Activated naive CD8-positive, alpha-beta T cell treated with anti-CD3 and anti-CD28 coated beads for 36 hours (primary cell): ENCODE measurements at places on chromosomes 5 and 9. TPM values are rescaled to one million over a fixed set of nuclear protein-coding genes. Genes with fewer than 3 reads are reported as not detected.

DNA sequence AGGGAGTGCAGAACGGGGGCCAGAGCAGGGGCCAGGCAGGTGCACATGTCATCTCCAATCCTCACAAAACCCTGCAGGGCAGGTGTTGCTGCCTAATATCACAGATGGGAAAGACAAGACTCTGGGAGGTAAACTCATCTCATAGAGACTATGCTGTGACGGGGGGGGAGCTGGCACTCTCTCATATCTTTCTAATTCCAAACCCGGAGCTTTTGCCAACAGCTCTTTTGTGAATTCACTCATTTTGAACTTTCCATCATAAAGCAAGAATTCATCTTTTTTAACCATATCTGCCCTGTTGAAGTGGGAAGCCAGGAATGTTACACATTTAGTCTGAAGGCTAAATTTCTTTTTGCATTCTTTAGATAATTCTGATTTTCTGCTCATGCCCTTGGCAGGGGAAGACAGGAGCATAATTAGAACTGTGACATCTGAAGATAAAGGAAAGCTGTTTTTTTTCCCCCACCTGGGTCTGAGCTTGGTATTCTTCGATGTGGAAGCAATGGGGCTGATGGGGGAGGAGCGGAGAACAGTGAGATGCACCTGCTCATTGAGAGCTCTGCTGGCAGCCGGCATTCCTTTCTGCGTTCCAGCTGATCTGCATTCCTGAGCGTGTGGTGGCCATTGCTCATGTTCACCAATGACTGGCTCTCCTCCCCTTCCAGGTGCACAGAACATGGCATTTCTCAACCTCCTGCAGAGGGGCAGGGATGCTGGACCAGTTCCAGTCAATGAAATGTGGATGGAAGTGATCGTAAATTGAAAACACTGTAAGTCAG, 159.2 kb downstream of the NSG2 start:
- no peaks in the 10 kb centered on the region for H3K36me3 ChIP-seq
- H3K4me3 ChIP-seq, result no peak overlapping the region

- DNase-seq, result no peak
- no peak overlapping the region for H3K4me3 ChIP-seq
- H3K27me3 ChIP-seq, result no peaks in the 10 kb centered on the region
- H3K36me3 ChIP-seq, result no peaks in the 10 kb centered on the region
- H3K27ac ChIP-seq, result no peak overlapping the region
- H3K4me1 ChIP-seq, result no peaks in the 10 kb centered on the region
Observed at GRCh38 chr9:118618849-118619248, 750.4 kb downstream of the BRINP1 start.

The PCDHA4 gene
- not detected for total RNA-seq

The CTXN3 gene
- total RNA-seq, result not detected

The PCDHA10 gene
- not detected for total RNA-seq

DNA sequence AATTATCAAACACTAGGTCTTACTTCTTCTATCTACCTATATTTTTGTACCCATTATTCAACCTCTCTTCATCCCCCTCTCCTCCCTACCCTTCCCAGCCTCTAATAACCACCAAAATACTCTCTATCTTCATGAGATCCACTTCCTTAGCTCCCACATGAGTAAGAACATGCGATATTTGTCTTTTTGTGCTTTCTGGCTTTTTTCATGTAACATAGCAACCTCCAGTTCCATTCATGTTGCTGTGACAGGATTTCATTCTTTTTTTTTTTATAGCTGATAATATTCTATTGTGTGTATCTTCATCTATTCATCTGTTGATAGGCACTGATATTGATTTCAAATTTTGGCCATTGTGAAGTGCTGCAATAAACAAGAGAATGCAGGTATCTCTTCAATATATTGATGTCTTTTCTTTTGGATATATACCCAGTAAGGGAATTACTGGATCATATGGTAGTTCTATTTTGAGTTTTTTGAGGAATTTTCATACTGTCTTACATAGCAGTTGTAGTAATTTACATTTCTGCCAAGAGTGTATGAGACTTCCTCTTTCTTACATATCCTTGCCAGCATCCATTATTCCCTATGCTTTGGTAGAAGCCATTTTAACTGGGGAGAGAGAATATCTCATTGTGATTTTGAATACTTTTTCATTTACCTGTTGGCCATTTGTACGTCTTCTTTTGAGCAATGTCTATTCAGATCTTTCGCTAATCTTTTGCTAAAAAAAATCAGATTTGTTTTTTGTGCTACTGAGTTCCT, 156.8 kb downstream of the DCP2 start:
- DNase-seq, result no peak
- no peak overlapping the region for H3K27ac ChIP-seq
- no peaks in the 10 kb centered on the region for H3K4me1 ChIP-seq
- peaks cover 3% of the 10 kb centered on the region for H3K36me3 ChIP-seq

DNA sequence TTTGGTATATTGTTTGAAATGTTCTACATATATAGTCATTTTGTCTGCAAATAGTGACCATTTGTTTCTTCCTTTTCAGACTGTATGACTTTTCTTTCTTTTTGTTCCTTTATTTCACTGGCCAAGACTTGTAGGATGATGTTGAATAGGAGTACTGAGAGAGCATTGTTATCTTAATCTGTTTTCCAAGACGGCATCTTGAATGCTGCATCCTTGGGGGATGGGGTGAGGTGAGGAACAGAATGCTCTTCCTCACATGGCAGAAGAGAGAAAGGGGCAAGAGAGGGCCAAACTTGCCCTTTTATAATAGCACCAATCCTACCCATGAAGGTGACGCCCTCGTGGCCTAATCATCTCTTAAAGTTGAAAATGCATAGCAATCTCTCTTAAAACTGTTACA, 3.7 kb upstream of the ZNF510 start:
- peaks cover 27% of the 10 kb centered on the region for H3K4me1 ChIP-seq
- H3K27ac ChIP-seq, result no peak overlapping the region
- no peaks in the 10 kb centered on the region for H3K27me3 ChIP-seq
- no peak overlapping the region for H3K4me3 ChIP-seq
- peaks cover 32% of the 10 kb centered on the region for H3K36me3 ChIP-seq
- DNase-seq, result no peak

The EPB41L4B gene
- 0.74 TPM for total RNA-seq

GRCh38 chr9:20384642-20385041, 237.7 kb downstream of the MLLT3 start:
- H3K4me3 ChIP-seq, result no peak overlapping the region
- no peak overlapping the region for H3K27ac ChIP-seq

The SPINK4 gene
- total RNA-seq, result not detected

GRCh38 chr5:1999794-2000193, 117.1 kb upstream of the IRX4 start:
- H3K36me3 ChIP-seq, result no peaks in the 10 kb centered on the region
- no peak overlapping the region for H3K4me3 ChIP-seq
- no peak for DNase-seq
- H3K4me1 ChIP-seq, result no peaks in the 10 kb centered on the region
- H3K27me3 ChIP-seq, result peaks cover 51% of the 10 kb centered on the region
- H3K27ac ChIP-seq, result no peak overlapping the region

The NR5A1 gene
- total RNA-seq, result not detected

DNA sequence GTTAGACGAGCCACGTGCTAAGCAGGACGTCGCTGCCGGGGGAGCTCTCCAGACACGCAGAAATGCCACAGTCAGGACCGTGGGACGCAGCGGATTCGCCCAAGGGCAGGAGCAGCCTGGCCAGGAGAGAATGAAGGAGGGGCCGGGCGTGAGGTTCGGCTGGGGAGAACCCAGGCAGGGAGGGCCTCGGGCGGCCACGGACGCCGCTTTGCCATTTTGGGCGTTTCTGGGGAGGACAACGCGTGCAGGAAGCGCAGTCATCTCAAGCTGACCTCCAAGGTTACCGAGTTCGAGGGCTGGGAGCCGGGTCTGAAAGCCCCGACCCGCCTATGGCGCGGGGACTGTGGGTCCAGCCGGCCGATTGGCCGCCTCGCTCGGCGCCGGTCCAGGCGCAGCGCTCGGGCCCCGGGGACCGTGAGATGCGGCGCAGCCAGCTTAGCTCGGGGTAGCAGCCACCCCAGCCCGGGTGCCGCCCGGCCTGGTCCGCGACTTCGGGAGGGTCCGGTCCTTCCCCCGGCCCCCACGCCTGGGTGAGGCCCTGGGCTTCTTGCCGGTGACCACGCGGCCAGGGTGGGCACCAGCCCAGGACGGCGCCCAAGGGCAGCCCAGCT, 760 bp upstream of the MAN1B1 start:
- peak overlapping the region; percentile 92 for H3K27ac ChIP-seq
- H3K4me3 ChIP-seq, result peak overlapping the region; percentile 84
- peaks cover 31% of the 10 kb centered on the region for H3K4me1 ChIP-seq
- H3K27me3 ChIP-seq, result no peaks in the 10 kb centered on the region

- H3K4me1 ChIP-seq, result no peaks in the 10 kb centered on the region
- DNase-seq, result no peak
- H3K4me3 ChIP-seq, result no peak overlapping the region
- H3K27ac ChIP-seq, result no peak overlapping the region
- peaks cover 13% of the 10 kb centered on the region for H3K36me3 ChIP-seq
Observed at GRCh38 chr5:78823196-78823595, 161.9 kb downstream of the ARSB start.

The PRR16 gene
- total RNA-seq, result not detected

The TAF1L gene
- total RNA-seq, result 0.04 TPM
